Posterior vena cava (tissue), 2 donors: ENCODE measurements at places on chromosomes 6 and 20.

GRCh38 chr6:160368670-160369069 lies 20.5 kb downstream of the SLC22A3 start:
- no peak for DNase-seq

- DNase-seq, result no peak
Measured at GRCh38 chr6:70663881-70664466, 3.7 kb upstream of the SMAP1 start.

DNA sequence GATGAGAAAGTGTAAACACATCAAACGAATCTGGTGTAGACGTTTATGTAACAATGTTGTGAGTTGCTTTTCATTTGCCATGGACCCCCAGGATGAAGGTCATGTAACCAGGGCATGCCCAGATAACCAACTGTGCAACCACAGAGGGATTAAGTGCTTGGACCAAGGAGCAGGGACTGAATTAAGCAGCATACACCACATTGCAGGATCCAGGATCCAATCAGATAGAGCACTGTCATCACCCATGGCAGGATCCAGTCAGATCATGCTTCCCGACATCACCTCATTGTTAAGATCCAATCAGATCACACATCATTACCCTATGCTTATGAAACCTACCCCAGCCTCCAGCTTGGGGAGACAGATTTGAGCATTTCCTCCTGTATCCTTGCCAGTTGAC lies 74.3 kb upstream of the RCAN2 start:
- DNase-seq, result no peak

GRCh38 chr20:44495257-44495656 lies 19.6 kb downstream of the TTPAL start:
- DNase-seq, result no peak

- peak; percentile 86 for DNase-seq
Measured at GRCh38 chr6:27176523-27177484, 70.7 kb upstream of the PRSS16 start.

DNA sequence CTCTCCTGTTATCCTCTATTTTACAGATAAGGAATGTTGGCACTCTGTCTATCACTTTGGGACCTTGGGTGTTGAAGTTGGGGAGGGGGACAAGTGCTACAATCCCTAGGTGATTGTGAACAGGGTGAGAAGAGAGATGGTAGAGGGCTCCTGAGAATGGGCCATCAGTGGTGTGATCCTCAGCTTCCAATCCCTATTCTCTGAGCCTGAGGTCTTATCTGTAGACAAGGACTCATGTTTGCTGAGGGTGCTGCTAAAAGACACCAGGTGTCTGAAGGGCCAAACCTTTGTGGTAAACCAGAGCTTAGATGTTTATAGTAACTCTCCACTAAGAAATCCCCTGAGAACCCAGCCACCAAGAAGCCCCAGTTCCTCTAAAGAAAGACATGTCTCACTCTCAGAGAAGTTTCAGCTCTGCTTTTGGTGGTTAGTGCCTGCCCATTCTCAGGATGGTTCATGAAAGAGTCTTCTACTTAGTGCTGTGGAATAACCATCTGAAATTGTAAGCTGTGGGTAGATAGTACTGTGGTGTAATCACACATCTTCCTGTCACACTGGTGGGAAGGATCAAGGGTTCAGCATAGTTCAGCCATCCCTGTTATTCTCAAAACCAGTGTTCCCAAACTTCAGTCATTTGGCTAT lies 58.2 kb upstream of the IL20RA start:
- DNase-seq, result no peak

DNA sequence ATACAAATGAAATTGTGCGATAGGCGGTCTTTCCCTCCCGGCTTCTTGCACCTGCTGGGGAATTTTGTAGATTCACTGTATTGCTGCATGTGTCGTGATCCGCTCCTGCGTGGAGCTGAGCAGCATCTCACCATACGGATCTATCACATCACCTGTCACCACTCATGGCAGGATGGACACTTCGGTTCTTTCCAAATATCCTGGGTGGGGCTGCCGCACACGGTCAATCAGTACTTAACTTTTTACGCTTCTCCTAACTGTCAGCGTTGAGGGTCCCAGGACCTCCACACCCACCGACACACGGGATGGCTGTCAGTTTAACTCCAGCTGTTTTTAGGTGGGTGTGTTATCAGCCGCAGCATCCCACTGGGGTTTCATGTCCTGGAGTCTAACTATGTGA lies 19.2 kb downstream of the TAF4 start:
- peak; percentile 58 for DNase-seq
